ENCODE measurements at places on chromosomes 2 and 18.
A peak's percentile ranks its signal among the peaks of the same experiment; 100 is the strongest.

DNA sequence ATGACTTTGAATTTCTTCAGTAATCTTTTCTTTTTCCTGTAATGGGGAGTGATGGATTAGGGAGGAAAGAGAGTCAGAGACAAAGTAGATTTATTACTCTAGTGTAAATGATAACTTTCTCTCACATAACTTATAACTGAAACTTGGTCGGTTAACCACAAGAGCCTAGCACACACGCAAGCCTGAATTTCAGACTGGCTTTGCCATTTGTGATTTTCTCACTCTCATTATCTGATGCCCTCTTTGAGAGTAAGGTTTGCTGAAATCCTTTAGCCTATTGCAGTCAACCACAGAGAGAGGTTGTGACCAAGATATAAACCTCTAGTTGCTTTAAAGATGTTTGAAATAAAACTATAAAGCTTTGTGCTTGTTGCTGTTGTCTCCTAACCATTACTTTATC, 117.9 kb upstream of the NETO1 start:
- DNase-seq = no peak

DNA sequence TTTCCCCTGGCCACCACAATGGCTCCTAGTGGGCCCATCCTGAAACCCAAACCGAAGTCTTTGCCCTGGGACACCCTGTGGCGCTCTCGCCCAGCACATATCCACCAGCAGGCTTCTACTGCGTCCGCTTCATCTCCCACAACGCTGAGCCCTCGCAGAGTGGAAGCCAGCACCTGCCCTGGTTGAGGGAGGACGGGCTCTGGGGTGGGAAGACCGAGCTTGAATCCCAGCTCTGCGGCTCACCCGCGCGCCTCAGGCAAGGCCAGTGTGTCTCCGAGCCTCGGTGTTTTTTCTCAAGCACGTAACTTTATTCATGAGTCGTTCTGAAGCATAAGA, 15.6 kb downstream of the KLF11 start:
- no peak for DNase-seq

GRCh38 chr2:65452150-65452895, 19.9 kb upstream of the SPRED2 start:
- no peak for DNase-seq

GRCh38 chr2:74575320-74575719, 20.8 kb downstream of the DOK1 start:
- no peak for DNase-seq

GRCh38 chr2:158315803-158316414, 140.6 kb downstream of the CCDC148 start:
- no peak for DNase-seq

GRCh38 chr18:49723648-49724180, 89.6 kb downstream of the ACAA2 start:
- no peak for DNase-seq

DNA sequence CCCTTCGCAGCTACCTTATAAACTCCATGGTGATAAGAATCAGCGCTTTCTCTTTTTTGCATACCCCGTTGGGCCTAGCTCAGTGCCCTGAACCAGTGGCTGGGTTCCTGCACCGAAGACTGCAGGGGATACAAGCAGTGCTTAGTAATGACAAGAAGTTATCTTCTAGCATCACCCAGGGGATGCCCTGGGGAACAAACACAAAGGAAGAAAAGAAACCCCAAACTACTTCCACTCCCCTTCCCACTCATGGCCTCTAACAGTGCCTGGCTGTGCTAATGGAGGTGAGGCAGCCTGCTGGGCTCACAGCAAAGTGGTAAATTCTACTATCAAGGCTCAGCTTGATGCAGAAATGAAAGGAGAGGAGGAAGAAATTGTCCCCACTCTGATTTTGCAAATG, 314.7 kb downstream of the TXNL1 start:
- DNase-seq = no peak

GRCh38 chr2:95166065-95166763, 605 bp downstream of the ZNF2 start:
- no peak for DNase-seq

GRCh38 chr18:37568671-37569070, 3.1 kb upstream of the CELF4 start:
- no peak for DNase-seq

DNA sequence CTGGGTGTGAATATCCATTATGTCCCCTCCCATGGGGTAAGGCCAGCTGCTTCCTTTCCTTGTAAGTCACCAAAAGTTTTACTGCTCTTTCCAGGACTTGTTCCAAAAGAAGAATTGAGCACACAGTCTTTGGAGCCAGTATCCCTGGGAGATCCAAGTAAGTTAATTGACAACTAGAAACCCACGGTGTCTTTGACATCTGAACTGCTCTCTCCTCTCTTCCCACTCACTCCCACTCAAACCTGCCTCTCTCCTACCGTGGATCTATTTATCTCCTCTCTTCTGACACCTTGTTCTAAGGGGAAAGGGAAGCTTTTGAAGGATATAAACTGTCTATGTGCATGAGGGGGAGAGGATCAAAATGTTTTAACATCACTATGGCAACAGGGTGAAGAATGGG, 86.7 kb downstream of the VIT start:
- DNase-seq = no peak

GRCh38 chr18:25278394-25278793, 73.6 kb downstream of the ZNF521 start:
- no peak for DNase-seq

DNA sequence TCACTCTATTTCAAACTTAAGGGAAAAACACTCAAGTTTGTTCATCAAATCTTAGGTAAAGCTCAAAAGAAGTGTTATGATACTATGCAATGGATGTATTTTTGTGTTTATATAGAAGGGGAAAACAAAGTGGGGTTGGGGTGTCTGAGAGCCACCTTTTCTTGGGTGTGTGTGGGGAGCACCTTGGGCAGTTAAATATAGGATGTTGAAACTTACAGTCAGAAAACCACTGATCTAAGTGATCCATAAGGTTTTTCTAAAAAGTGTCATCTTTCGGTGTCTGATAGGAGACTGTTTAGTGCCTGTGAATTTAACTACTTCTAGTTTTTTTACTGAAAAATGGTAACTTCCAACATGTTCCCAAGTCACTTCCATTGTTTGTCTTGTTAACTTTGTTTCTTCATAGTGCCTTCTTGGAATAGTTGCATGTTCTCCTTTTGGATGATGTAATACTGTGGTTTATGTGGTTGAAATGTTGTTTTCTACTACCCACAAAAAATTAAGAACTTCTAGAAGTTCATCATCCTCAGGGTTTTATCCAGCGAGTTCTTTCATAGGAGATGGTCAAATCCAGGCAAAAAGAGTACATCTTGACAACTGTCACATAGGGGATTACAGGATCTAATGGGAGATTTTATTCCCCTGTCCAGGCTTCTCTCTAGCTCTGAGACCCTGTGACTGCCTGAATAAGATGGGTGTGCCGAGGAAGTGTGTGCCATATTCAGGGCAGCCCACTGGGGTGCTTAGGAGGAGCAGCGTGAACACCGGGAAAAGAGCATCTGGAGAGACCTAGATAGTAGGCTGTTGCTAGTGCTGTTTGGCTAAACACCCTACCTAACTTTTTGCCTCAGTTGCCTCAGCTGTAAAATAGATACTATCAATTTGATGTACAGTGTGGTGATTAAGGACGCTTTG, 46.2 kb downstream of the CAB39 start:
- peak; percentile 84 for DNase-seq

DNA sequence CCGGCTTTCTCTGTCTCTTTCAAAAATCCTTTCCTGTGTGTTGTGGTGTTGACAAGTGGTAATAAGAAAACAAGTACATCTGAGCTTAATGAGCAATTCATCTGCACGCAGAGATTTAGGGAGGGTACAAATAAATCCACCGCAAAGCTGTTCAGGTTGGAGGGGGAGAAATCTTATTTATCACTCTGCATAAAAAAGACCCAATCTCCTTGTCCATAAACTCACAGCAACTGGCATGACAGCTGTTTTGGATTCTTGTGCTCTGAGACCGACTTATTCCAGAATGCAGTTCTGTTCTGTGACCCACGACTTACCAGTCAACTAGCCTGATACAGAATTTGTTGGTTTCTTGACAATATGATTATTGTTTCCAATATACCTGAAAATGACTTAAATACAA, 380.1 kb downstream of the SOX11 start:
- DNase-seq = no peak

DNA sequence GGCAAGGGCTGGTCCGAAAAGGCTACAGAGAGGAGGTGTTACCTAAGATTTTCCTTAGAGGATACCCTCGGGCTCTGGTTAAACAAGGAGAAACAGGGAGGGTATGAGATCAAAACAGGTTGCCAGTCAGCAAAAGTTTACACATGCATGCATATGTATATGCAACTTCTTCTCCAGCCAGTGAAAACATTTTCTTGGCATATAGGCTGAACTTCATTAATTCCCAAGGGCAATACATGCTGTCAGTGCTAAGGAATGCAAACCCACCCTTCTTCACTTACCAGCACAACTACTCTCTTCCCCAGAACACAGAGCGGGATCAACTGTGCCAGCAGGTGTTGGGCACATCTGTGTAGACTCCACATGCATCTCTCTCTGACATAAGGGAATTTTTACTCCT, 176.0 kb downstream of the GFPT1 start:
- DNase-seq = no peak

GRCh38 chr2:71546777-71547281, 93.5 kb downstream of the DYSF start:
- no peak for DNase-seq

GRCh38 chr2:54258166-54258565, 2.1 kb upstream of the TSPYL6 start:
- DNase-seq = peak; percentile 71

DNA sequence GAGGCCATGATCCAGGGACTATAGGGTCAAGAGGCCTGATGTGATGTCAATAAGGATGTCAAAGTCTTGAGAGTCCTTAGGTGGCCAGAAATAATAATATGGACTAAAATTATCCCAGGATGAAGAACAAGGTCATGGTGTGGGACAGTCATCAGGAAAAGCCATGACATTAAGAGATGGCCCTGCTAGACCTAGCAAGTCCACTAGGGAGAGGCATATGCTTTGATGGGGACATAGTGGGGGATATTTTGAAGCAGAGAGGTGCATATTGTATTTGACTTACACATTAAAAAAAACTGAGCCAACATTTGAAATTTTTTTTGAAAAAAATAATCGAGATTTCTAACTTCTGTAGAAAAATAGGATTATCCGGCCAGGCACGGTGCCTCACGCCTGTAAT, 53.3 kb upstream of the CXCR4 start:
- DNase-seq = no peak

Data from fibroblast of upper back skin (primary cell).